ENCODE measurements at places on chromosomes 11 and 22.

GRCh38 chr22:24424001-24424900 is 3.1 kb upstream of the ADORA2A start:
- H3K4me3 ChIP-seq, result peak overlapping the region; percentile 69
- H3K36me3 ChIP-seq, result no peaks in the 10 kb centered on the region
- peaks cover 14% of the 10 kb centered on the region for H3K27me3 ChIP-seq
- DNase-seq, result no peak
- no peak overlapping the region for H3K27ac ChIP-seq

- DNase-seq, result no peak
- H3K27ac ChIP-seq, result no peak overlapping the region
- no peaks in the 10 kb centered on the region for H3K27me3 ChIP-seq
- H3K36me3 ChIP-seq, result no peaks in the 10 kb centered on the region
- no peaks in the 10 kb centered on the region for H3K4me1 ChIP-seq
Measured at GRCh38 chr22:33895444-33895843, 24.8 kb downstream of the LARGE1 start.

DNA sequence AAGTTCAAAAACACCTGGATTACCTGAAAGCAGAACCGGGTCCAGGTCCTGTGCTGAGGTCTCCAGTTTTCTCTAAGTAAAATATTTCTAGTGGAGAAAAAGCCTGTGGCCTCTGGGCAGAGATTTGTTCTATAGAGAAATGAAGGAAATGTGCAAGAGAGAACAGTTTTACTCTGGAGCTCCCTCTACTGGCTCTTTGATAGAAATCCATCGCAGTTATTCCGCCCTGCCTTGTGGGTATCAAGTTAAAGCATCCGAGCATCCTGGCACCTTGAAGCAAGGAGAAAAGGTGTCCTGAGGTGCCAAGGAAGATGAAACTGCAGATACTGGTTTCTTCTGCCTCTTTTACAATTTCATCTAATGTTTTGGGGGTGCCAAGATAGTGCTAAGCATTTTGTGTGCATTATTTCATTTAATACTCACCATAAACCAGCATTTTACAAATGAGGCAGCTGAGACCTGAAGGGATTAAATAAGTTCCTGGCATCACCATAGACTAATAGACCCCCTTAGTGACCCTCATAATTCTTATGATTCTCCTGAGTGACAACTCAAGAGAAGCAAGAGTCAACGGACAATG is 113.1 kb upstream of the HSD17B12 start:
- no peak for DNase-seq
- no peaks in the 10 kb centered on the region for H3K4me1 ChIP-seq
- H3K4me3 ChIP-seq, result no peak overlapping the region
- H3K36me3 ChIP-seq, result no peaks in the 10 kb centered on the region
- peaks cover 31% of the 10 kb centered on the region for H3K27me3 ChIP-seq
- no peak overlapping the region for H3K27ac ChIP-seq

DNA sequence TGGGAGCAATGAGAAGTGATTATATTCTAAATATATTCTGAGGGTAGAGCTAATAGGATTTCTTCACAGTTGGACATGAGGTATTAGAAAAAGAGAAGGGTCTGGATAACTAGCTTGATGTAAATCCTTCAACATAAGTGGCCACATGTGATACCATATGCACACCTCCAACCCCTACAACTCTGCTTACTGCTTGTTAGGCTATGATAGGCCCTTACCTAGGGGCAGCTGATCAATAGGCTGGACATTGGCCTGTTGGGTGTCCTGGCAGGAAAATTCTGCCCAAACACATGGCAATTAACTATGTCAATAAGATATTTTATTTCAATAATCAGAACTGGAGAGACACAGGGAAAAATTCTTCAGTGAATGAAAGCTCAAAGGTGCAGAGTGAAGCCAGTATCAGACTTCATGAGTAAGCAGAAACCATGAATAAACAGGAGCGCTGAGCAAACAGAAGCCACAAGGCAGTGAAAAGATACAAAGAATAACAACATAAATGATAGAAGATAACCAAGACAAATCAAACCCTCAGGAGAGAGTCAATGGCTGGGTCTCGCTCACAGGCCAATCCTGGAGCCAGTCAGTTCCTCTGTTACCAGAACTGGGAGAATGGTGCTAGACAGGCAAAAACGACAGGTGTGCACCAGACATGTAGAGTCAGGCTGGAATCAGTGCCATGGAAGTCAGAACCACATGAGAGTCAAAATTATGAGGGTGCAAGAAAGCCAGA is 46.3 kb upstream of the PSMA1 start:
- no peak for DNase-seq
- peaks cover 75% of the 10 kb centered on the region for H3K36me3 ChIP-seq
- peaks cover 51% of the 10 kb centered on the region for H3K4me1 ChIP-seq
- H3K27ac ChIP-seq, result peak overlapping the region; percentile 75

DNA sequence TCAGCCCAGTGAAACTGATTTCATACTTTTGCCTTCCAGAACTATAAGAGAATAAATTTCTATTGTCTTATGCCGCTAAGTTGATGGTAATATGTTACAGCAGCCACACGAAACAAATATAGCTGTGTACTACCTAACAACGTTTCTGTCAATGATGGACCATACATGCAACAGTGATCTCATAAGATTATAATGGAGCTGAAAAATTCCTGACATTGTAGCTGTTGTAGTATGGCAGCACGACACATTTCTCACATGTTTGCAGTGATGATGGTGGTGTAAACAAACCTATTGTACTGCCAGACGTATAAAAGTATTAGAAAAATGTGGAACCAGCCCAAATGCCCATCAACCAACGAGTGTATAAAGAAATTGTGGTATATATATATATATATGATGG is 5.8 kb upstream of the SLC5A1 start:
- no peaks in the 10 kb centered on the region for H3K4me1 ChIP-seq
- H3K4me3 ChIP-seq, result no peak overlapping the region
- no peak for DNase-seq
- no peak overlapping the region for H3K27ac ChIP-seq
- peaks cover 36% of the 10 kb centered on the region for H3K27me3 ChIP-seq

- no peak for DNase-seq
- H3K4me1 ChIP-seq, result peaks cover 39% of the 10 kb centered on the region
- peaks cover 2% of the 10 kb centered on the region for H3K36me3 ChIP-seq
- H3K4me3 ChIP-seq, result peak overlapping the region; percentile 60
Measured at GRCh38 chr11:88353386-88353785, 15.8 kb upstream of the CTSC start.

DNA sequence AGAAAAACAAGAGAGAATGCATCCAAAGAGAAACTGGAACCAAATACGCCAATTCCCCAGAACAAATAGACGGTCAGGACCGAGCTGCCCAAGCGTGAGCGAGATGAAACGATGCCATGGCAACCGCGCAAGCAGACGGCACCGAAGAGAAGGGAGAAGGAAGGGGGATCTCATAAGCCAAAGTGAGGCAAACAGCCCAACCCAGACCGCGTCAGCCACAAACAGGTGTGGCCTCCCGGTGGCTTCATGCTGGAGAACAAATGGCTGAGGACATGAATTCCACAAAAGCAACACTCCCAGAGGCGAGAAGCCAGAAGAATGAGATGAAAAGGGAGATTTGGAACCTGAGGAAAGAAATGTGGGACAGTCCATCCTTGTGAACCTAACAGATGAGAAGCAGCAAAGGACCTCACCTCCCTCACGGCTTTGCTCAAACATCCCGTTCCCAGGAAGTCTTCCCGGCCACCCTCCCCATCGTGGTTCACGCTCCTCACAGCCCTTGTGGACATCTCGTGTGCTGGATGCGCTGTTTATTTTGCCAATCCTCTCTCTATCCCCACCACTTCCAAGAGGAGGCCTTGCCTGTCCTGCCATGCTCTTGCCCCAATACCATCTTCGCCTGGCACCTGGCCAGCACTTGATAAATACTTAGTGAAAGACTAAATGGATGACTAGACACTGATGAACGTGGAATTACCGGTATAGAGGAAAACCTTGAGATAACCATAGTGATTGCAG is 89.1 kb upstream of the RTL6 start:
- H3K4me1 ChIP-seq, result peaks cover 8% of the 10 kb centered on the region
- H3K36me3 ChIP-seq, result no peaks in the 10 kb centered on the region
- no peak for DNase-seq
